Activated CD4-positive, alpha-beta T cell treated with anti-CD3 and anti-CD28 coated beads, Interleukin-2, amount 10 ng/mL, durations not matched to agents 7 days and 5 days (primary cell): ENCODE measurements at places on chromosomes 7 and 10.

DNA sequence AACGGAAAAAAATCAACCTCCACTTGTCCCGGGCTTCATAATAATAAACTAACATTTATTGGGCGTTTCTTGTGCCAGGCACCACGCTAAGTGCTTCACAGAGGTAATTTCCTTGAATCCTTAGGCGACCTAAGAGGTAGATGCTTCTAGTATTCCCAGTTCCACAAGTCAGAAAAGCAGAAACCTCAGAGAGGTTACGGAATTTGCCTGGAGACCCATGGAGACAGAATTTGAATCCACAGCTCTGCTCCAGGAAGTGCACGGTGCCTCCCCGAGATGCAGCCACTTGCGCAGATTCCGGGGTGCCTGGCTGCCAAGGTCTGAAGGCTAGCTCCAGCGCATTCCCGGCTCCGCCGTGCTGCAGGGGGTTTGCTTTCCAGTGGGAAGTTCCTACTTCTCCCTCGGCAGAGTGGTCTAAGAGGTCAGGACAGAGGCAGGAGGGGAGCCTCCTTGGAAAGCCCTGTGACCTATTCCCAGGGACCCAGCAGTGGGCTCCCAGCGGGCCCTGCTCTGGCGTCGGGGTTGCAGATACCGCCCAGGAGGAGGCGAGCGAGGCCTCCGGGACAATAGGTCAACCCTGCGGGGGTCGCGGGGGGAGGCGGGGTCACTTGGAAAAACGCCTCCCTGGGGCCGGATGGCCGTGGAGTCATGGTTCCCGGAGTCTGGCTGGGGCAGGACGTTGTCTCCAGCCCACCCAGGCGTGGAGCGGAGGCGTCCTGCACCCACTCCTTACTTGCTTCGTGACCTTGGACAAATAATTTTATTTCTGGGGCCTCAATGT is 10.1 kb upstream of the NKX2-3 start:
- no peak for DNase-seq

DNA sequence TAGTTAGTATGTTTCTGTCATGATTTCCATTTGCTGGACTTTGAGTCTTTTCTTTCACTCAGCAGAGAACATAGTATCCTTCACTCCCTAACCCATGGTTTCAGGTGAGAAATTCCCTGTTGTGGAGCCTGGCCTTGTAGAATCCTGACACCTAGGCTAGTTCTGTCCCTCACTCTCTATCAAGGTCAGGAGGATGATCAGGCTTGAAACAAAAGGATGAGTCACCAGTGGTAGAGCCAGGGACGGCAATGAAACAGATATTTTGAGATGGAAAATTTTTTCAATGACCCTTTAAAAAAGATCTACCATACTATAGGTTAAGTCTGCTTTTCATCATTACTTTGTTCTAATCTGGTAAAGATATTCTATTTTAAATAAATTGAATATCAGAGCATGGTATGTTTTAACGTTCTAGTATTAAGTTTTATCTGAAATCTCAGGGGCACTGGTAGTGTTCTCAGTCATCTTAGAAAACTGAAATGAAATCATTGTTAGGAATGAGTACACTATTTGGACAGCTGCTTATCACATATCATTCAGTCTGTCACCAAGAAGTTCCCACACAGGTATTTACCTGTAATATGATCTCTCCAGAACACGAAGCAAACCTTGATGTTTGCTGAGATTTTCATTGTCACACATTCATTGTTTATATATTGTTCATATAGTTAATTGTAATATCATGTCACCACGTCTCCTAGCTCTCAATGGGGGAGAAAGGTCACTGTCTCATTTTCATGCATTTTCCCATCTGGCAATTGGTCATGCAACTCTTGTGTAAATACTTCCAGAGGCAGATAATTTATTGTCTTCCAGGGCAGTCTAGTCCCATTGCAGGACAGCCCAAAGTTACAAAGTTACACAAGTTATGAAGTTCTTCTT is 299.9 kb upstream of the LRRTM3 start:
- DNase-seq, result no peak

GRCh38 chr10:32253276-32253675 is 93.7 kb downstream of the EPC1 start:
- DNase-seq, result no peak

DNA sequence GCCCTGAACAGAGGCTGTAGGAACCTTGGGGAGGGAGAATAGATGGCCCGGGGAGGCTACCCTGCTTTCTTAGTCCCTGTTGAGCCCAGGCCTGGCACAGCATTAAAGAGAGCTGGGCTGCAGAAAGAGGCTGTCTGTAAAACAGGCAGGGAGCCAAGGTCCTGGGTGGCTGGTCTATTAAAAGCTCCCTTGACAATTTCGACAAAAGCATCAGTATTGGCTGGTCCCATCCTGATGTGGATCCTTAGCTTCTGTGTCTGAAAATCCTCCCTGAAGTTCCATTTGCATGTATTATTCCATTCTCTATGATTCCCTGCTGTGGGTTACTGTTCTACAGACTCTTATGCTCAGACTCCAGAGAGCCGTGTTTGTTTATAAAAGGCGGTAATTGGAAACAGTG is 158.5 kb downstream of the GALNT17 start:
- no peak for DNase-seq

DNA sequence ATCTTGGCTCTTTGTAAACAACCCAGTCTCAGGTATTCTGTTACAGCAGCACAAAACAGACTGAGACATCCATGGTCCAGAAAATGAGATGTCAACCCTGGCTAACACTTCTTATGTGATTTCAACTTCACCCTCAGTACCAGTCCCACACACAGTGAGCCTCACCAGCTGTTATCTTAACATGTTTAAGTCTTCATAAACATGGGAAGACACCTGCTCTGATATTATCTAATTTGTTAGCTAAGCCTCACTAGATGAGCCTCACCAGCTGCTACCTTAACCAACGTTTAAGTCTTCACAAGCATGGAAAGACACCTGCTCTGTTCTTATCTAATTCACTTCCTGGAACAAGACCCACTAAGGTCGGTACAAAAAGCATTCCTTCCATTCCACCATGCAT is 130.8 kb downstream of the CALN1 start:
- DNase-seq, result no peak

DNA sequence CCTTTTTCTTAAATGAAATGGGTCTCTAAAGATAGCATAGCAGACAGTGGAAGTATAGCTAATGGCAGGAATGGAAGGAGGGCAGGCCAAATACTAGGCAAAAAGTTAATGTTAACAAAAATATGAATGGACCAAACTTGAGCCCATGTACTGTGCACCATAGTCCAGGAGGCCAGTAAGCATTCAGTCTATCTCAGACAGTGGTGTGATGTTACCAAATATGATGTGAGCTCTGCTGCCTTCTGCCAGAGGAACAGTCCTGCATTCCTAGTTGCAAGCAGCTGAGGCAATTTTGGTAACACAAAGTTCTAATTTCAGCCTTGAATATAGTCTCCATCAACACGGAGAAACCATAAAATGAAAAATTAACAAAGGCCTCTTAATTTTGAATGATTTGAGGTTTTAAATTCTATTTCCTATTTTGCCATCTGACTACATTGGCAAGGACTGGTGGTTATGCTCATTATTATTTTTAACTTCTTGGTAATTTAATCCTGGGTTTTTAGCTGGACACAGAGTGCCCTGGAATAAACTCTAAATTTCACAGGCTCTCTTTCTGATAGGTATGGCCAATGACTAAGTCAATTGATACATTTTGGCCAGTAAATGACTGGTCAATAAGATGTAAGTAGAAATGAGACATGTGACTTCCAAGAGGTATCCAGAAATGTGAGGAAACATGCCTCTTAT is 317.0 kb upstream of the MYO3A start:
- DNase-seq, result no peak

DNA sequence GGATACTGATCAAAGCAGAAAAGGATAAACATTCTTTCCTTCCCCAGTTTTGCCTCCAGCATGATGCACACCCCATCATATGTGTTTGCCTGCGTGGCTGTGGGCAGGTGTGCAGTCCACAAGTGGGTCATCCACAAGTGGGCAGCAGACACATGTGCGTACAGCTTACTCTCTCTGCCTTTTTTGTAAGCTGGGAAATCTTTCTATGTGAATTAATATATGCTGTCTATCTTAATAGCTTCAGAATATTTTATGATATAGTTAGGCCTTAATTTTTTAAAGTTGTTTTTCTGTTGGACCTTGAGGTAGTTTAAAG is 80.1 kb downstream of the INPP5A start:
- no peak for DNase-seq

- no peak for DNase-seq
Observed at GRCh38 chr10:15182540-15183207, 14.2 kb upstream of the NMT2 start.

DNA sequence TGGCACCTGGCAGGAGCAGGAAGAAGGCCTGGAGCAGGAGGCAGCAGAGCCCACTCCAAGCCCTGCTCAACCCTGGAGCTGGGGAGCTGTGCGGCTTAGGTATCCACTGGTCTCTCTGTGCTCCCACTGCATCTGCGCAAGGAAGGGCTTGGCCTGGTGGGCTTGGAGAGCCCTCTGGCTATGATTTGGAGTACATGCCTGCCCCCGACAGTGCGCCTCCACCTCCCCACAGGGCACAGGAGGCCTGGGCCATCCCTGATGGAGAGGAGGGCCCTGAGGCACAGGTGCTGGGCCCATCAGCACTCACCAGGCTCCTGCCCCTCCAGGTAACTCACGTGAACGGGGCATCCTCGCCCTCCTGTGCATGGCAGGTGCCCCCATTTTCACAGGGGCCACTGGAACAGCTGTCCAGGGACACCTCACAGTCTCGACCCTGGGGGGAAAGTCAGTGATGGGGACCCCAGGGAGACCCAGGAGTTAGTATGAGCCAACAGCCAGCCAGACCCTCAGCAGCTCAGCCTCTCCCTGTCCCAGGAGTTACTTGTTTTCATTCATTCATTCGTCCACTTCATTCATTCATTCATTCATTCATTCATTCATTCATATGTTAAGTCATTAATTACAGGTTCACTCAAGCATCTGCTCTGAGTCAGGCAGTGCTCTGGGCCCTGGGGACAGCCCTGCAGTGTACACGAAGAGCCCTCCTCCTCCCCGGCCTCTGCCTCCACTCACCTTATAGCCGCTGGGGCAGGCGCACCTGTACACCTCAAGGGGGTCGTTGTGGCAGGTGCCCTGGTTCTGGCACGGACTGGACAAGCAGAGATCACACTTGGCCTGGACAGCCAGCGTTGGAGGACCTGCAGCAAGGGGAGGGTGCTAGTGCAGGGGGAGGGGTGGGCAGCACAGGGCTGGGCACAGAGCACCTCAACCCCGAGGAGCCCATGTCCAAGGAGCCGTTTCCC is 167.2 kb downstream of the SLIT1 start:
- DNase-seq, result no peak

- no peak for DNase-seq
Observed at GRCh38 chr10:117936141-117936540, 110.6 kb downstream of the RAB11FIP2 start.

GRCh38 chr10:132471484-132471883 is 66.1 kb upstream of the INPP5A start:
- no peak for DNase-seq

DNA sequence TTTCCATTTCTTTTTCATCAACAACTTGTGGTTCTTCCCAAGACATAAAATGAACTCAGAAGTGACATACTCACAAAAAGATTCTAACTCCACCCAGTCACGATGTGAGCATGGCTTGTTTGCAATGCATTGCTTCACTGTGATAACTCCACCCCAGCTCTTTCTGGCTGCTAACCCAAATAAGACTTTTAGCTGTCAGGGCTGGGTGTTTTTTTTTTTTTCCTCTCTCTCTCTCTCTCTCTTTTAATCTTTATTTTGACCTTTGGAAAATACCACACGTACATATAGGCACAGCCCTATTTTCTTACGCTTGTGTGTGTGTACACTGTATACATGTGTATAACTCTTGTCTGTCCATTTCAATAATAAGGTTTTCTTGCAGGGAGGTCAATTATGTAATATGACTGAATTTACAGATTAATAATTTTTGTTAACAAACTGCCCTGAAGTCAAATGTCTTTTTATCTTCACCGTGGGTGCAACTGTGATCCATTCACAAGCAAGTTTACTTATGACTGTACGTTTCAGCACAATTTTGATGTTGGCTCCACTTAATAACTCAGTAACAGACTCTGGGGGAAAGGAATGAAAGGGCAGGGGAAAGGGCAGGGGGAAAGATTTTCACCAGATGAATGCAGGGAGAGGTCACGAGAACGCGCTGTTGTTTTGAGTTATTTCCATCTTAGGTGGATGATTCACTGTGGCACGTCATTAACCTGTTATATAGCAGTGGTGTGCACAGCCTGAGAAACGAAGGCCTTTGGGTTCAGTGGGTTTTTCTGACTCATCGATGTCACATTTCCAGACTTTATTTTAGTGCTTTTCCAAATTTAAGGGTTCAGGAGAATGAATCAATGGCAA is 49.1 kb downstream of the APBB1IP start:
- DNase-seq, result peak; percentile 72

DNA sequence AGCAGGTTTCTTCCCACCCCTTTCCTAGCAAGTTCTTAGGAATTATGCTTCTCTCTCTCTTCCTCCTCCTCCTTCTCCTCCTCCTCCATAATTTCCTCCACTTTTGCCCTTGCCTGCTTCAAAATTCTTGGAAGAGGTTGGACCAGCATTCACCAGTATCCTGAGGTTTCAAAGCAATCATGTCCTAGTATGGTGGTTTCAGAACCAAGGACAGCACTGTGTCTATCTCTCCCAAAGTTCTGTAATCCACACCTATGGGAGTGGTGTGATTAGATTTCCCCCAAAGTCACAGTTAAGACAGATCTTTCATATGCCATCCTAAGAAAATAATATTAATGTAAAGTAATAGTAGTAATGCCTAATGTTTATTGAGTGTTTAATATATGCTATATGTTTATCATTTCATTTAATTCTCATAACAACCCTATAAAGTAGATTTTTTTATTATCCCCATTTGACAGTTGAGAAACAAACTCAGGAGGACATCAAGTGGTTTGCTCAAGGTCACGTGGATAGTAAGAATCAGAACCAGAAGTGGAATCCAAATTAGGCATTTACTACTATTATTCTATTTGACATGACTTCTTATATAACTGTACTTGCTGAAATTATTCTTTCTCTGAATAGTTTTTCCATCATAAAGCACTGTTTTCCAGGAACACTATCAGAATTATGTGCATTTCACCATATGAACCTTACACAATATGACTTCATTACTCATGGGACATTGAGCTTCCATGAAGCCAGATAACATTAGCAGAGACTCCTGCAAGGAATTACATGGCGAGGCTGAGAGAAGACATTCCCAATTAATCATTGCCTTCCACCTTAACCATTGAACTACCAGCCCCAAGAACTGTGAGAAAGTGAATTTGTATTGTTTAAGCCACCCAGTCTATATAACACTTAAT is 91.4 kb downstream of the IPMK start:
- DNase-seq, result no peak

- DNase-seq, result no peak
Observed at GRCh38 chr10:116849248-116850057, at the start of gene ENO4. ENO4 (plus strand) TSS chr10:116849499; CDS start chr10:116849567, 68 bp downstream.

DNA sequence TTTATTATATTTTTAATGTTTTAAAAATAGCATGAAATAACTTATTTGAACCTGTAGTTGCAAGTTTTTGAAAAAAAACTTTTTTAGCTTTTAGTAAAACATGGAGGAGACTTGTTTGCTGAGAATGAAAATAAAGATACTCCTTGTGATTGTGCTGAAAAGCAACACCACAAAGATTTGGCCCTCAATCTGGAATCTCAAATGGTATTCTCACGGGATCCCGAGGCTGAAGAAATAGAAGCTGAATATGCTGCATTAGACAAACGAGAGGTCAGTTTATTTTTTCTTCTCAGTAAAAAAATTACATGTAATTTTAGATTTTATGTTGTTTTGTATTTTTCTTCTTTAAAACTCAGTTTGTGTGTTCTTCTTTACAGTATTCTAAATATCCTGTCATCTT is 73.5 kb downstream of the ANKIB1 start:
- no peak for DNase-seq
